ENCODE measurements at places on chromosomes 1 and 21.

DNA sequence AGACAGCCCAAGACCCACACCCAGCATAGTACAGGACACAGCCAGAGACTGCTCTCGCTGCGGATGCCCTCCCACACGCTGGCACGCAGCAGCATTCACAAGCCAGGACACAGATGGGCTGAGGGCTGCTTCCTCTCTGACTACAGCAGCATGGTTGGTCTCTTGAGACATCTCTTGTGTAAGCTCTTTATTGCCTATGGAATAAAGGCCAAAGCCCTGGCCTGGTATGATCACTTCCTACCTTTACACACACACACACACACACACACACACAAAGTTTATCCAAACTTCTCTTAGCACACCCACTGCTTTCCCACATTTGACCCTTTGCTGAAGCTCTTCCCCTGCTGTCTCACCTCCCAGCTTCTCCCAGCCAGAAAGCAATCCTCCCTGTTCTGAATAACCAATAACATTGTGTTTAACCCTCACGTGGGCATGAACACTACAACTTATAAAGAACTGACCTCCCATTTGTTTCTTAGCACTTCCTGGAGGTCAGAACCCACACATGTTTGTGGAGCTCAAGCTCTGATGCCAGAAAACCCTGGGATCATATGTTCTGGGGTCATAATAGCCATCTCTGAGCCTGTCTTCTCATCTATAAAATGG is 1.2 kb upstream of the LUZP1 start:
- DNase-seq = no peak

GRCh38 chr1:33517596-33518250 is 45.3 kb downstream of the ZSCAN20 start:
- DNase-seq = no peak

DNA sequence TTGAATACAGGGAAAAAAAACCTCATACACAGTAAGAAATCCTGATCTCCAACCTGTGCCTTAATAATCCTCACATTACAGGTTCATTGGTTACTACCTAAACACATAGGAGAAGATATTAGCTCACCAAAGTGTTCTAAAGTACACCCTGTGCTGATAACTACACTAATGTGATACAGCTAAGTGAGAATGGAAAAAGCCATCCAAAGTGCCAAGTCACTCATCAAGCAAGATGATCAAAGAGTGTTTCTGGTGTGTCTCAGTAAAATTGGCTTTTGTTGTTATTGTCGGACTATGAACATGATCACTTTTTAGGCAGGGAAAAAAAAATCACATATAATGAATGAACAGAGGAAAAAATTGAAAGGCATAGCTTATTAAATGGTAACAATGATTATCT is 31.4 kb downstream of the EPS15 start:
- DNase-seq = no peak

DNA sequence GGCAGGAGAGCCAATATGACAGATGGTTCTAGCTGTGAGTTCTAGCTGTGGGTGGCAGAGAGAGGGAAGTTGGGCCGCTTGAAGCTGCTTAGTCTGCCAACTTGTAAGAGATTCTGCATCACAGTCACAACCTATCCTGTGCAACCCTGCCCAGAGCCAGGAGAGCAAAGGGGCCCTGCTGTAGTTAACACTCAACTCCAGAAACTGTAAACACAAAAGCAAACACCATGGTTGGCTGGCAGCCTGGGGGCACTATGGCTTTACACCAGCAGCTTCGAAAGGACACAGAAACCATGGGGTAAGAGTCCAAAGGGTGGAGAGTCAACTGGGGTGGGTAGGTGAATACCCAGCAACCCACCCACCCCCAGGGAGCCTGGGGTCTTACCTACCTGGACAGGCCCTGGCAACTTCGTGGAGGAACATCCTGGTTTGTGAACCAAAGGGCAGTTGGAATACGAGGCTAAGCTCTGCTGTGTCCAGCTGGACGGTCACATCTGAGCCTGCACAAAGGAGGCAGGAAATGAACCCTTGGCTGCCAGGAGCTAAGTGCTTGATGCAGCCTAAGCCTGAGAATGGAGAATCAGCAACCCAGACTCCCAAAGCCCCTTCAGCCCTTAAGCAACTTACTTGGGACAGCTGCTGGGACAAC is 6.4 kb downstream of the INPP5B start:
- no peak for DNase-seq

DNA sequence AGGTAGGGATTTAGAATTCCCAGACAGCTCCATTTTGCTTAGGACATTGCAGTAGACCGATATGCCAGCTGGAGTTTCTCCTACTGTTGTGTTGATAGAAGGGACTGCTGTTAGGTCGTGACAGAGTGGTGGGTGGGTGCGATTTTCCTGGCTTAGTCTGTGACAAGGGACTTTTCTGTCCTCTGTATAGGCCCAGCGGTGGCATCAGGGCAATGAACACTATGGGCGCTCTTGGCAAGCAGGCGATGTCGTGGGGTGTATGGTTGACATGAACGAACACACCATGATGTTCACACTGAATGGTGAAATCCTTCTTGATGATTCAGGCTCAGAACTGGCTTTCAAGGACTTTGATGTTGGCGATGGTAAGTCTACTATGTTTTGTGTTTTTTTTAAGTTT is 321.8 kb downstream of the ZP4 start:
- DNase-seq = no peak

GRCh38 chr1:1614204-1614953 is 921 bp upstream of the MIB2 start:
- DNase-seq = no peak

DNA sequence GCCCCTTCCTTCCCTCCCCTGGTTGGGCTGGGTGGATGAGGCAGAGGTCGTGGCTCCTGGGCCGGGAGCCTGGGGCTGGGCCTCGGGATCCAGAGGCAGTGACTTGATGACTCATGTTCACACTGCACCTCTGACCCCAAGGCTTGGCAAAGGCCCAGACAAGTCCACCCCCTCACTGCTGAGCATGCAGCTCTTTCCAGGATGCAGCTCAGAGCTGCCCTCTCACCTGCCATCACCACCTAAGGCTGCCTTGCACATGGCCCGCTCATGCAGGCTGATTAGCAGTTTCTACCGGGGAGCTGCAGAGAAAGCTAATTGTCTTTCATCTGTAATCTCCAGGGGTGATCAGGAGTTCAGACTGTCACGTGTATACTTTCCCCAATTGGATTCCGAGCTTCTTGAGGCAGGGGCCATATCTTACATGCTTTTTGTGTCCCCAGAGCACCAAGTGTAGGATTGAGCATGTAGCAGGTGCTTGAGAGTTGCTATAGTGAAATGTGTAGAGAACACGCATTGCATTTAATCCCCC is 62.1 kb downstream of the LRRN2 start:
- DNase-seq = no peak

GRCh38 chr1:246104927-246105326 is 402.2 kb downstream of the SMYD3 start:
- DNase-seq = no peak

DNA sequence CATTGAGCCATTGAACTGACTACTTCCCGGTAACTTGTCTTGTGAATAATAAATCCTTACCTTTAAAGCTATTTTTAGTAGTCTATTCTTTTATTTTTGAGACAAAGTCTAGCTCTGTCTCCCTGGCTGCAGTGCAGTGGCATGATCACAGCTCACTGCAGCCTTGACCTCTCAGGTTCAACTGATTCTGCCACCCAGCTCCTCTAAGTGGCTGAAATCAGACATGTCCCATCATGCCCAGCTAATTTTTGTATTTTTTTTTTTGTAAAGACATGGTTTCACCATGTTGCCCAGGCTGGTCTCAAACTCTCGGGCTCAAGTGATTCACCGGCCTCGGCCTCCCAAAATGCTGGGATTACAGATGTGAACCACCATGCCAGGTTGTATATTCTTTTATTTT is 59.3 kb upstream of the PTGS2 start:
- DNase-seq = no peak

DNA sequence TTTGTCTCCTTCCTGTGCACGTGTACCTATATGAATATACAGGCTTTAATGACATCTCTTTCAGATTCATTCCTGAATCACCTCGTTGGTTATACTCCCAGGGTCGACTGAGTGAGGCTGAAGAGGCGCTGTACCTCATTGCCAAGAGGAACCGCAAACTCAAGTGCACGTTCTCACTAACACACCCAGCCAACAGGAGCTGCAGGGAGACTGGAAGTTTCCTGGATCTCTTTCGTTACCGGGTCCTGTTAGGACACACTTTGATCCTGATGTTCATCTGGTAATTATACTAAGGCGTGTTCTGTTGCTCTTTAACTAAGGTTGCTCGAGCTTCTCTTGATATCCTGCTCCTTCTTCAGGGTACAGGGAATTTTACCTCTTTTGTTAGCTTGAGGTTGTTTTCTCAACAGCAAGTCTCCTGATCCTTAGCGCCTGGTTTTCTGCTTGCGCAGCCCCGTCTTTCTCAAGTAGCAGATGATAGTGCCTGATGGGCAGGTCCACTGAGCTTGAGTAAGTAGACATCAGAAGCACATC is 55.1 kb downstream of the SLC22A15 start:
- no peak for DNase-seq

DNA sequence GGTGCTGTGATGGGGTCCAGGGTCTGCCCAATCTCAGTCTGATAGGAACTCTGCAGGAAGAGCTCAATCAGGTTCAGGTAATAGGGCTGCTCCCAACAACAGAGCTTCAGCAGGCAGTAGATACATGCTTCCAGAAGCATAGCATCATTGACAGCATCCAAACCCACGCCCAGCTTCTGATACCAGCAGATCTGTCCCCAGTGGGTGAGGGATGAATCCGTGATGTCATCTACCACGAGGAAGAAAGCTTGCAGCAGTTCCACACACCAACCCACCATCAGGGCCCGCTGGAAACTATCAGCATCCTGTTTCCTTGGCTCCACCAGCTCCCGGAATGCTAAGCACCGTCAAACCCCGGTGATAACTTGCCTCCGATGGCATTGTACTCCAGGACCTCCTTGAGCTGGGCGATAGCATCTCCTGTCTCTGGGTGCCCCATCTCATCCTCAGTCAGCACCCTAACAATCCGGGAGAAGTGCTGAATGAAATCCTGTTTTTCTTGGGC is 14.7 kb downstream of the NEK2 start:
- no peak for DNase-seq

DNA sequence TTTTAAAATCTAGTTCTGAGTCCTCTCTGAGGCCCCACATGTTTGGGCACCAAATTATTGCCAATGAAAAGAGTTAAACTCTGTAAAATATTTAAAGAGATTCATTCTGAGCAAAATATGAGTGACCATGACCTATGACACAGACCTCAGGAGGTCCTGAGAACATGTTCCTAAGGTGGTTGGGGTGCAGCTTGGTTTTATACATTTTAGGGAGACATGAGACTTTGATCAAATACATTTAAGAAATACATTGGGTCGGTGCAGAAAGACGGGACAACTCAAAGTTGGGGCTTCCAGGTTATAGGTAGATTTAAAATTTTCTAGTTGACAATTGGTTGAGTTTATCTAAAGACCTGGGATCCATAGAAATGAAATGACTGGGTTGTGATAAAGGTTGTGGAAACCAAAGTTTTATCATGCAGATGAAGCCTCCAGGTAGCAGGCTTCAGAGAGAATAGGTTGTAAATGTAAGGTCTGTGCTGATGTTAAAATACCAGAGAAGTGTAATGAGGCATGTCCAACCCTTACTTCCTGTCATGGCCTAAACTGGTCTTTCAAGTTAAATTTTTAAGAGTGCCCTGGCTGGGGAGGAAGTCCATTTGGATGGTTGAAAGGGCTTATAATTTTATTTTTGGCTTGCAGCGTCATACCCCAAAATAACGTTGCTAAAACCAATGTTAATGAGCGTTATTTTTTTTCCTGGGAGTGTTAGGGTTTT is 274.9 kb downstream of the NUF2 start:
- no peak for DNase-seq

- no peak for DNase-seq
Measured at GRCh38 chr21:43971201-43971991, 40.7 kb upstream of the TRAPPC10 start.

GRCh38 chr1:162840250-162840839 is 20.6 kb downstream of the CCDC190 start:
- DNase-seq = no peak

DNA sequence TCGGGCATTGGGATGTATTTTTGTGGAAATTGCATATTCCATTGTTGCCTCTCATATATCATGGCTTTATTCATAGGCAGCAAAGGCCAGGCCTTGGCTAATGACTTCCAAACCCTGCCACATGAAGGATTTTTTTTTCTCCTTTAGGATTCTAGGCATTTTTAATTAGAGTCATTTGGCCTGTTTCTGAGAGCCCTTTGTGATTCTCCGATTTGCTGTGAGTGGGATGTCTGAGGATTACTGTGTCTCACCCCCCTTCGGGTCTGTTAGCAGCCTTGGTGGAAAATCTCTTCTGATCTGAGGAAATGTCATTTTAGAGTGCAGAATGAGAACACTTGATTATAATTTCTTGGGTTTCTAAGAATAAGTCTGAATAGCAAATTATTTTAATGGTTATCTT is 253.5 kb downstream of the NTNG1 start:
- DNase-seq = no peak

DNA sequence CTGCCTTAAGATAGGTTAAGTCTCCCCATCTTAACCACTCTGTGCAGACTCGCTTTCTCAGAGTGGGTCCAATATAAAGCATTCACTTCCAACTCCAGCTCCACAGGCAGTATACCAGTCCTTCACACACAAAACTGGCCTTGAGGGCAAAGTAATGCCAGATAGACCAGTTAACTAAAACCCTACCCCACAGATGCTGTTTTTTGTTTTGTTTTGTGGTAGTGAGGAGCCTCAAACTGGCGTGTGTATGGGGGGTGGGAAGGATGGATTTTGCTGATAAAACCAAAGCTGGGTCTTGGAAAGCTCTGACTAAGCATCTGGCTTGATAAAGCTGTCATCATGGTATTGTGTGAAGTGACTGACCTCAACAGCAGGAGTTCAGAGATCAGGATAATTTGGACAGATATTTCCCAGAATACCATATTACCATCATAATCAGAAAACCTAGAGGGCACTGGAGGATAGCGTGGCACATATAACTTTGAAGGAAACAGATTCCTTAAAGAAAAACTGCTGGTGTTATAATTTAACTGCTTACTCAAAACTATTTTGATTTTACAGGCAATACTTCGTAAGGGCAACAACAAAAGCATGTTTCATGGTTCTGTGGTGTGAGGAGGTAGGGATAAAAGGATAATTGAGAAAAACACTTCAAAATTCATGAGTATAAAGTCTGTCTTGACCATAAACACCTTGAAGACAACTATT is 29.6 kb upstream of the CPLANE2 start:
- DNase-seq = no peak

All from left renal pelvis (tissue), 4 donors.